ENCODE measurements at places on chromosomes 12 and 14.

DNA sequence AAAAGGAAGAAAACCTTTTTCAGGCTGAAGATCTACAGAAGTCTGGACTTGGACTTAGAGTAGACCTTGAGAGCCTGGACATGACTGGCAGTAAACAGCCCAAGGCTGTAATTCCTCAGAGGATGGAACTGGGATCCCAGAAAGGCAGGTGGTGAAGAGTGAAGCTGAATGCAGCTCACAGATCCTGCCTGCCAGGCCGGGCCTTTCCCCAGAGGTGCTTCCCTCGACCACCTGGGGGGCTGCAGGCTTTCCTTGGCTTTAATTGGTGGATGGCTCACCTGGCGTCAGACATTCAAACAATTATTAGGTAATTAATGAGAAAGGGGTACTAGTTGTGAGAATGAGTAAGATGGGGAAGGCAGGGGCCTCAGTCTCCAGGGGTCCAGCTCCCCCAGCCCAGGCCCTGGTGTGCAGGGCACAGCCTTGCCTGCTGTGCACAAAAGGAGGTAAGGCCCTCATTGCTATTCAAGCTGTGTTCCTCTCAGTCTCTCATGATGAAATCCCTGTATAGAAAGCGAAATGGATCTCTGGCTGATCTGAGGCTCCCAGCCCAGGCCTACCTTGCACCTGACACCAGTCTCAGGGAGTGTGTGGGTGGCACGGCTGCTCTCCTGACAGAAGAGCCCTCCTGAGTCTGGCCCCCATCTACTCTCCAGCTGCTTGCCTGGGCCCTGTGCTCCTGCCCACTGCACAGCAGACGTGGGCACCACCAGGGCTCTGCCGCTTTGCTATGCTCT, 63.0 kb upstream of the TCL1A start:
- DNase-seq = no peak

DNA sequence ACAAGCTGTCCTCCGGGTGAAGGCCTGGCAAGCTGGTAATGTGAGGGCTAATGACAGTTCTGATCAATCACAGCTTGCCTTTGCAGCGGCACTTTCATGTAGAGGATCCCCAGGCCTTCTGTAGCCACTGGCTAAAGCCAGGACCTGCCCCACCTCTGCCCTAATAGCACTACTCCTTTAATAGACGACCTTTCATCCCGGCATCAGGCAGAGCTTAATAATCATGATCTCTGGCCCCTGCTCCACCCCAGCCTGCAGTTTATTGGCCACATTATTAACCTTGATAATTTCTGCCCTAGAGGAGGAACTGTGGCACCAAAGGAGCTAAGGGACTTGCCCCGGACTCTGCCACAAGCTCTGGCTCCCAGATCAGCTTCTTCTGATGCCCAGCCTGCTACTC, 142.3 kb upstream of the TBX3 start:
- DNase-seq = no peak

GRCh38 chr12:95424271-95424994, 49.5 kb upstream of the METAP2 start:
- peak; percentile 77 for DNase-seq

GRCh38 chr12:98544751-98545150, 29.4 kb downstream of the TMPO start:
- no peak for DNase-seq

DNA sequence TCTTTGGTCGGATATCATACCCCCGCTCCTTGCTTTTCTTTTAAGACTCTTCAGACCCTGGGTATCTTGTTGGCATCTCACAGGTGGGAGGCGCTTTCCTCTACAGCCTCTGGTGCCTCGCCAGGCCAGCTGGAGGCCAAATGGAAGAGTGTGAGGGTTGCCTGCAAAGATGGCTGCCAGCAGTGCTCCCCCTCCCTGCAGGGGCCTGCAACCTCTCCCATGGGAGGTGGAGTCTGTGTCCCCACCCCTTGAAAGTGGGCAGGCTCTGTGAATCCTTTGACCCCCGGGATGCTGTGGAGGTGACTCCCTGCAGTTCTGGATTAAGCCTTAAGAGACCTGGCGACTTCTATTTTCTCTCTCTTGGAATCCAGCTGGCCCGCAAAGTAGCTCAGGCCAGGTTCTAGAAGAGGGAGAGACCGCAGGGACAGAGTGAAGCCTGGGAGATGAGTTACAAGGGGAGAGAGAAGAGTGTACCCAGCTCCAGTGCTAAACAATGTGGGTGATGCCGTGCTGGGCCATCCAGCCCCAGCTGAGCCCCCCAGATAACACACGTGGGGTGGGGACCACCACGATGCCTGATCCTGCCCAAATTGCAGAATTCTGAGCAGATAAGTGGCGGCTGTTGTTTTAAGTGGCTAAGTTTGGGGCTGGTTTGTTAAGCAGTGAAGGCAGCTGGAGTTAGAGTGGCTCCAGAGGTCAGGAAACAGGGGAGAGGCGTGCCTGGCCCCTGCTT, 37.9 kb upstream of the NCOR2 start:
- DNase-seq = no peak

DNA sequence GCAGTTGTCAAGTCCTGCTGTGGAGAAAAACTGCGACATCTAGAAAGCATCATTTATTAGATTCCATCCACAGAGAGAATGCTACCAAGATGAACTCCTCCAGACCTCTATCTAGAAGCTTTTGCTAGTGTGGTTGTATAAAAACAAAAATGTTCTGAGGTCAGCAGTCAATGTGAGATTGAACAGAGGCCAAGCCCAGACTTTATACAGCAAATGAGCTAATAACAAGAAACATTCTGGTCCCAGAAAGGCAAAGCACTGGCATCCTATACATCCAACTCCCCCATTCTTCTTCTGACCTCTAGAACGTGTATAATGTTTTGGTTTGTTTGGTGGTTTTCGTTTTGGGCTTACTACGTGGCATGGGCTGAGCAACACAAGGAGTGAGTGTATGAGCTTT, 26.7 kb upstream of the RIN3 start:
- no peak for DNase-seq
